ENCODE measurements at places on chromosomes 5 and 9.
A peak's percentile ranks its signal among the peaks of the same experiment; 100 is the strongest.

GRCh38 chr5:16464231-16464630 is 1.4 kb downstream of the ZNF622 start:
- no peak for DNase-seq

DNA sequence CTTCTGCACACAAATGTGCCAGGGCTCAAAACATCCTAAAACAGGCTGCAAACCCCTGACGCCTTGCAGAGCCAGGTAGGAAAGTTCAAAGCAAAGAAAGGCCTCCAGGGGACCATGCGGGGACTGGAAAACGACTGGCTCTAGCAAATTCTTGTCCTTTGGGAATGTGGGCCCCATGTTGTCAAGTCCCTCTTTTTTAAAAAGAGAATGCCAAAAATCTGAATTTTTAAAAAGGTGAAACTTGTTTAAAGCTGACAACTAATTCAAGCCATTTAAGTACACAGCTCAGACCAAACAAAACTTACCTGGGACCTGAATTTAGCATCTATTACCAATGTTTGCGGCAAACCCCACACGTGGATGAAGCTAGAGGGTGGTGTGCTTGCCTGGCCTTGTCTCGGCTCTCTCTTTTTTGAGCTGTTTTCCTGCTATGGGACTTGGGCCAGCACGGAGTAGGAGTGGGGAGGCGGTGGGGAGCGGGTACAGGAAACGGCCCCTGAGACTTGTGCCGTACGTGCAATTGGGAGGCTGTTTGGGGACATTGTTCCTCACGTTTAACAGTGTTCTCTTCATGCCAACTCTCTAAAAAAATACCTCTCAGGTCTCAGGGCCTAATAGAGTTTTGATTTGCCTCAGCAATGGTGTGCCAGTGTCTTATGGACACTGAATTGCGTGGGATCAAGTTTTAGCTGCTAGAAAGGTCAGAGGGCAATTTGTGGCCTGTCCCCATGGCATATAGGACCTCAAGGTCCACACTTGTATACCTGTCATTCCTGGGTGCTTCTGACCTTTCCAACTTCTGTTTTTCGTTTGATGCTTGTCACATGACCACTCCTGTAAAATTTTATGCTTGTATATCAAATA is 15.1 kb upstream of the PHF19 start:
- peak; percentile 43 for DNase-seq

GRCh38 chr5:21219251-21219650 is 1231.3 kb upstream of the CDH18 start:
- DNase-seq: no peak

GRCh38 chr5:156883316-156883875 is 33.3 kb downstream of the PPP1R2B start:
- DNase-seq: no peak

- no peak for DNase-seq
Measured at GRCh38 chr9:34980181-34980761, 9.3 kb upstream of the DNAJB5 start.

DNA sequence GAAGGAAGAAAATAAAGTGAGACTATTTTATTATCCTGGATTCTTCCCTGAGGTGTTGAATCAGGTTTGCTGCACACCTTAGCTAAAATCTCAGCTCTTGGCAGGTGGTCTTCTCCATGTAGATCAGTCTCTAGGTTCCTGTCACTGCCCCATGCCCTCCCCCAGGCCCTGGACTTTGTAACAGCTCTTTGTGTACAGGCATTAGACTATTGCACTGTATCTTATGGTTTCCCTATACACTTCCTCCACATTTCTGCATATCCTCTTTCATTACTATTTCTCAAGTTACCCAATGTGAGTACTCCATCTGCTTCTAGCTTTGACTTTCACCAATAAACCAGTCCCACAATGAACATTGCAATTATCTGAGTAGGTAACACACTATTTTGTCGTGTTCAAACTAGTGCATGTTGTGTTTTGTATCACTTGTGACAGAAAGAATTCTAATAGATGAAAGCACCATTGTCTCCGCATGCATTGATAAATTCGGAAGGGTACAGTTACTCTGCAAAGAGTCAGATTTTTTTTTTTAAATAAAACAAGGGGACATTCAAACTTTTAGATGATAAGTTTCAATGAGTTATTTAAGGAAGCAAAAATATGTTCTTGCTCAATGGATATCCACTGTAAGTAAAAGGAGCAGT is 1348.7 kb upstream of the C9orf72 start:
- no peak for DNase-seq

DNA sequence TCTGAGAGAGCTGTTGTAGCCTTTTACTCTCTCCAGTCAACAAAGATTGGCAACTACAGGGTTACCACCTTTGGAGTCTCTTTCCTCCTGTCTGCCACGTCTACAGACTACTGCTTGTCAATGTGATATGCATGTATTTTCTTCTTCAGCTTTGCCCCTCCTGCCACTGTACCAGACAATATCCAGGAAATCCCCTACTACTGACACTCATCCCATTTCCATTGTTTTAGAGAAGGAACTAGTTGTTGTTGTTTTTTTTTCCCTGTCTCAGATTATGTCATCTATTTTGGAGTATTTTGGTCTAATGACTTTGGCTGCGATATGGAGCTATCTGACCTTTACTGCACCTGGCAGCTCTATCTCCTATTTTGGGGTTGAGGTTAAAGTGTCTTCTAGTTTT is 50.1 kb upstream of the MACIR start:
- DNase-seq: no peak

DNA sequence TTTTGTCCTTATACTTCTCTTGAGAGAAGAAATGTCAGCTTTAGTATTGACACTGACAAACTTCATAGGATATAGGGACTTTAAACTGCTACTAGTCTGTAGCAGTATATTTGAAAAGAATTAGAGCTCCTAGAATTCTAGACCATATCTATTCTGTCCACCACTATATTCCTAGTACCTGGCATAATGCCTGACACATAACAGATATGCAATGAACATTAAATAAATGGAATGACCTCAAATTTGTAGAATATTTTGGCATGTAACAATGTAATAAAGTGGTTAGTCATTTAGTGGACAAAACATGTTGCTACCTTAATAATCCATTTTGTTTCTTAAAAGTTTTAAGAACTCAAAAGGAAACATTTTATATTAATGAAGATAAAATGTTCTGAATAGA is 57.5 kb downstream of the HOMER1 start:
- DNase-seq: no peak

DNA sequence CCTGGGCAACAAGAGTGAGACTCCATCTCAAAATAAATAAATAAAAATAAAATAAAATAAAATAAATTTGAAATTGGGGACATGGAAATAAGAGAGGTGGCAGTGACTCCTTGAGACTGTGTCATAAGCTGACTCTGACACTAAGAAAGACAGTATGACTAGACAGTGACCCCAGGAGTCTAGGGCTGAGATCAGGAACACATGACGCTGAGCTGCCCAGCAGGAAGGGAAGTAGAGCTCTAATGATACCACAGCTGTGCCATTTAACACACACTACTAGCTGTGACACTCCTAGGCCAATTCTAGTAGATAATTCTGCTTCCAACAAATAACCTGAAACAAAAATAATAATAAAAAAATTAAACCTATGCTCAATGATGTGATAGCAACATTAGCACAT is 293.0 kb downstream of the SEC61B start:
- no peak for DNase-seq
